Activated T-helper 1 cell treated with anti-CD3 and anti-CD28 coated beads, Interleukin-12 subunit alpha, Interleukin-12 subunit beta, Interleukin-2, Interleukin-4 antibody, amounts not matched to agents 30 ng/mL and 10 ng/mL and 1 ng/mL, durations not matched to agents 14 hours and 24 hours and 36 hours (primary cell): ENCODE measurements at places on chromosomes 1 and 21. TPM values are rescaled to one million over a fixed set of nuclear protein-coding genes. Genes with fewer than 3 reads are reported as not detected.
A peak's percentile ranks its signal among the peaks of the same experiment; 100 is the strongest.

DNA sequence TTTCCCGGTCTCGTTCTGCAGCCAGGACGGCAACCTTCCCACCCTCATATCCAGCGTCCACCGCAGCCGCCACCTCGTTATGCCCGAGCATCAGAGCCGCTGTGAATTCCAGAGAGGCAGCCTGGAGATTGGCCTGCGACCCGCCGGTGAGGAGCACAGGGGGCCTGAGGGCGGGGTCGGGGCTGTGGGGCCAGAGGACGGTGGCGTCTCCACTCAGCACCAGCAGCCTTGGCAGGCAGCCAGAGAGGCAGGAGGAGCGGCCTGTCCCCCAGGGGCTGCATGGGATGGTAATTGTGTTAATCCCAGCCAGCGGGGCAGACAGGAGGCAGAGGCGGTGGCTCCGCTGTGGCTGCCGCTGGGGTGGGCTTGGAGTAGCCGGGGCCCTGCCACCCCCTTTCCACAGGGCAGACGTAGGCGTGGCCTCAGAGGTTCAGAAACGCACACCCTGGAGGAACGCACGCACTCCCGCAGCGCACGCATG, 12.1 kb downstream of the SAMD11 start:
- no peak for DNase-seq

DNA sequence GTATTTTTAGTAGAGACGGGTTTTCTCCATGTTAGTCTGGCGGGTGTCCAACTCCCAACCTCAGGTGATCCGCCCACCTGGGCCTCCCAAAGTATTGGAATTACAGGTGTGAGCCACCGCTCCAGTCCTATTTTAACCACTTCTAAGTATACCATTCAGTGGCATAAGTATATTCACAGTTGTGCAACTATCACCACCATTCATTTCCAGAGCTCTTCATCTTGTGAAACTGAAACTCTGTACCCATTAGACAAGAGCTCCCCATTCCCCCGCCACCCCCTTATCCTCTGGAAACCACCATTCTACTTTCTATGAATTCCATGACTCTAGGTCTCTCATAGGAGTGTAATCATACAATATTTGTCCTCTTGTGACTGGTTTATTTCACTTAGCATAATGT, 40.2 kb upstream of the CAMTA1 start:
- no peak for DNase-seq

DNA sequence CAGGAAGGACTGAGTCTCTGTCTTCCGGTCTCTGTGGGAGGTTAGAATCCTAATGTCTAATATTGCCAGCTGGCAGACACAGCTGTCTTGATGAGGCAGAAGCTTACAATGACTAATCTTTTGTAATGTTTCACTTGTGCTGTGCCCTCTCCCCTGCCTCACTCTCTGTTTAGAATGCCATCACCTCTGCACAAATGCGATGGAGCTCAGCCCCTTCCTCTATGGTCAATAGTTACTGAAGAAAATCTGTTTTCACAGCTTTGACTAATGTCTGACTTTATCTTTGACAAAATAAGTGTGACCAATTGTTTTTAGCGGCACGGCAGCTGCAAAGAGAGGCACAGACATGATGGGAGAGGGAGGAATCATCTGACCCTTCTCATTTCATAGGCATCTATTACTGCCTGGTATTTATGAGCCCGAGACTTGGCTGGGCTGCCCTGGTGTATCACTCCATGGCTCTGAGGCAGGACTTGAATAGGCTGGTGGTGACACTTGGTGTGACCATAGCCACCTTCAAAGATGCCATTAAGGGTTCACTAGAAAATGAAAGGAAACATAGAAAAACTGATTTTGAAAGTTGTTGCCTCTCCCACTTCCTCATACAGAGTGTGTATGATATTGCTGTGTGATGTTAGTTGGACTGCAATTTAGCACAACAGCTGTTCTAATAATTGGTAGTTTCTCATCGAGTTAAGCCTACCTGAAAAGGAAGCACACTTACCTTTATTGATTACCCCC, 163.2 kb upstream of the NBPF11 start:
- no peak for DNase-seq

GRCh38 chr1:6961289-6961688, 176.0 kb downstream of the CAMTA1 start:
- DNase-seq: no peak

- no peak for DNase-seq
These were observed 64.4 kb upstream of the PTGFR start for GRCh38 chr1:78426408-78426807.

DNA sequence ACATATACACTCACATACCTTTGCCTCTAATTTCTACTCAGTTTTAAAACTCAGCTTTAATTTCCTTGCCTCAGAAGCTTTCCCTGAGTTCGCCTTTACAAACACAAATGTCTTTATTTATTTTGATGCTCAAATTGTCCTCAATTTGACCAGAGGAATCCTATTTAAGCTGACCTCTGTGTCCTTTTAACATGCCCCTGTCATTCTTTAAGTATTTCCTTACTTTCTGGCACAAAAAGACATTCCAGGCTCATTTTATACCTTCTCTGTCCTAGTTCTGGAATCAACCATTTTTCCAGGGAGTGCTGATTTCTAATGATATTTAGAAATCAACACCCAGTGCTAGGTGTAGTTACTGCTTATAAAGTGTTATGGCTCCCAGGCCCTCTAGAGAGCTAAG, 82.5 kb downstream of the OSBPL9 start:
- no peak for DNase-seq

The MFAP2 gene
- not detected in 2 replicates for total RNA-seq

DNA sequence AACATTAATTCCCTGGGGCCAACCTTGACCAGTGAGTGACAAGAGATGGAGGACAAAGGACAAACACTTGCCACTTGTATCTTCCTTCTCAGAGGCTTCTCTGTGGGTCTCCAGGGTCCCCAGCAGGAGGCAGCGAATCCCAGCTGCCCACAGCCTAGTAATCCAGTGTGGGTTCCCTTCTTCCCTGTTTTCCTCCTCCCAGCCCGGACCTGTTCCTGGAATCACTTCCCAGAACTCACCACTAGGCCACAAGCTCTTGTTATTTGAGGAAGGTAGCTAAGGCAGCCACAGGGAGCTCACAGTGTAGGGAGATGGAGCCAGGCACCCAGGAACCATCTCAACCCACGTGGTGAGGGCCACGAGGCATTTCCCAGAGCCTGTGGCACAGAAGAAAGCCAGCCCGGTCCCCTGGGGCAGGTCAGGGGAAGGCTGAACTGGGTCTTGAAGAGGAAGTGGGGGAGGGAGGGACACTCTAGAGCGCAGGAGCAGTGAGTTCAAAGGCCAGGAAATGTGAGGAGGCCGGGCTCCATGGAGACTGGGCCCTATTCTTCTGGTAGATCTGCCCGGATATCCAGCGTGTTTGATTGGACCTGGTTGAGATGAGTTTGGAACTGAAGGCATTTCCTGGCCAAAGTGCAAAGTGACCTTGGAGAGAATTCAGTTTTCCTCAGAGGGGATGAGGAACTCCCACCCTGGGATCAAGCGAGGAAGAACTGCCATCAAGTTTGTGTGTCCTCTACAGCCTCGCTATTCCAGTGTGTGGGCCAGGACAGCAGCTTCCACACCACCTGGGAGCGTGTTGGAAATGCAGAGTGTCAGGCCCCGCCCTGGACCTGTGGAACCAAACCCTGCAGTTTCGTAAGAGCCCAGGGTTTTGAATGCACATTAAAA, 20.3 kb upstream of the C2CD2 start:
- DNase-seq: no peak

GRCh38 chr1:13507075-13507474, 6.7 kb downstream of the LRRC38 start:
- no peak for DNase-seq

DNA sequence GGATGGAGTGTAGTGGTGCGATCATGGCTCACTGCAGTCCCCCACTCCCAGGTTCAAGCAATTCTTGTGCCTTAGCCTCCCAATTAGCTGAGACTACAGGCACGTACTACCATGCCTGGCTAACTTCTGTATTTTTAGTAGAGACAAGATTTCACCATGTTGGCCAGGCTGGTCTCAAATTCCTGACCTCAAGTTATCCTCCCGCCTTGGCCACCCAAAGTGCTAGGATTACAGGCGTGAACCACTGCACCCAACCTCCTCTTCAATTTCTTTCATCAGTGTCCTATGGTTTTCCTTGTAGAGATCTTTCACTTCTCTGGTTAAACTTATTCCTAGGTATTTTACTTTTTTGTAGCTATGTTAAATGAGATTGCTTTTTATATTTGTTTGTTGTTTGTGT, 10.7 kb upstream of the MAST2 start:
- DNase-seq: no peak

DNA sequence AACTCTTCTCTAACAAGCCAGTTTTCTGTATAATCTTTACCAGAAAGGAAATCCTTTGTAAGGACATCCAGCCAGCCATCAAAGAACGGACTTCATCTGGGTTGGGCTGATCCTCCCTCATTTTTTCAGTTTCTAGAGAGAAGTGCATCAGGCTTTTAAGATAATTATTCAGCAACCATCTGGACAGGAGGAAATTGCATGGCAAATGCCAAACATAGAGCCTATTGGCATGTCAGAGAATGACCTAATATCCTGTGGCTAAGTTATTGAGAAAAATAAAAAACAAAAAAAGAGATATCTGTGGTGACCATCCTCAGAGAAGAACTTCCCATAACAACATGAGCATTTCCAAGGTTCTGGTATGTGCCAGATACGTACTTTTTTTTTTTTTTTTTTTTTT, 74.9 kb upstream of the BEND5 start:
- no peak for DNase-seq

GRCh38 chr1:8752921-8753713, 64.3 kb downstream of the RERE start:
- no peak for DNase-seq

DNA sequence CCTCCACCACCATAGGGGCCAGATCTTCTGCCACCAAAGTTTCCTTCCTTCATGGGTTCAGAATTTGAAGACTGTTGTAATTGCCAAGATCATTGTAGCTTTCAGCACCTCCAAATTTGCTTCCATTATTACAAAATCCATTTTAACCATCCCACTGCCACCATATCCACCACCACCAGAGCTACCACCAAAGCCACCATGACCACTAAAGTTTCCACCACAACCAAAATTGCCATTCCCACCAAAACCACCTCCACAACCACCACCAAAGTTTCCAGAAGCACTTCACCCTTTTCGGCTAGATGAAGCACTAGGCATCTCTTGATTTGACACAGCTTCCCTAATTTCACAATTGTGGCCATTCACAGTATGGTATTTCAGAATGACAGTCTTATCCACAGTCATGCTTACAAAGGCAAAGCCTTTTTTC, 45.2 kb downstream of the SLC30A7 start:
- peak; percentile 17 for DNase-seq

DNA sequence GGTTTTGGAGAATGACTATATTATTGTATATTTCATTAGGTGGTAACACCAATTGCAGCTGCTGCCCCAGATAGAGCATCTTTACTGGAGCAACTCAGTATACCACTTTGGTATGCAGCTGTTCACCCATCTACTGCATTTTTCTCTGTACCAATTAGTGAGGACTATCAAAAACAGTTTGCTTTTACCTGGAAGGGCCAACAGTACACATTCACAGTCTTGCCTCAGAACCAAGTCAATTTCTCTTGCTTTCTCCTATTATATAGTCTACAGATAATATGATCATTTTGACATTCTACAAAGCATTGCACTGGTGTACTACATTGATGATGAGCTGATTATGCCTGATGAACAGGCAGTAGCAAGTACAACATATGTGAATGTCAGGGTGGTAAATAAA, 99.3 kb downstream of the PTPRU start:
- no peak for DNase-seq

DNA sequence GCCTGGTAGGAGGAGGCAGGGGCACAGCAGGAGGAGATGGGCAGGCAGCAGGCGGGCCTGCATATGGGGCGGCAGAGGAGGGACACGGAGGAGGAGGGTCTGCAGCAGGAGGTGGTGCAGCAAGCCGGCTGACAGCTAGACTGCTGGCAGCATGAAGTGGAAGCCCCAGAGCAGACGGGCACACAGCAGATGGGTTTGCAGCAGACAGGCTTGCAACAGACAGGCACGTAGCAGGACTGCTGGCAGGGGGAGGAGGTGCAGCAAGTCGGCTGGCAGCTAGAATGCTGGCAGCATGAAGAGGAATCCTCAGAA, 615 bp downstream of the KRTAP10-5 start:
- DNase-seq: no peak

DNA sequence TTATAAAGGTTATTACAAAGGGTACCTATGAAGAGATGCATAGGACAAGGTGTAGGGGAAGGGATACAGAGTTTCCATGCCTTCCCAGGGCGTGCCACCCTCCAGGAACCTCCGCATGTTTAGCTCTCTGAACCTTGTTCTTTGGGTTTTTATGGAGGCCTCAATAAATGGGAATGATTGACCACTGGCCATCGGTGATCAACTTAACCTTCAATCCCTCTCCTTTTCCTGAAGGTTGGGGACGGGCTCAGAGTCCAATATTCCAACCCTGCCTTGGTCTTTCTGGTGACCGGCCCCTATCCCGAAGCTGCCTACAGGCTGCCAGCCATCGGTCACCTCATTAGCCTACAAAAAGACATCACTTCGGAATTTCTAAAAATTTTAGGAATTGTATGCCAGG, 11.7 kb downstream of the CD244 start:
- no peak for DNase-seq

GRCh38 chr1:91952187-91952586, 3.0 kb downstream of the BRDT start:
- DNase-seq: no peak

DNA sequence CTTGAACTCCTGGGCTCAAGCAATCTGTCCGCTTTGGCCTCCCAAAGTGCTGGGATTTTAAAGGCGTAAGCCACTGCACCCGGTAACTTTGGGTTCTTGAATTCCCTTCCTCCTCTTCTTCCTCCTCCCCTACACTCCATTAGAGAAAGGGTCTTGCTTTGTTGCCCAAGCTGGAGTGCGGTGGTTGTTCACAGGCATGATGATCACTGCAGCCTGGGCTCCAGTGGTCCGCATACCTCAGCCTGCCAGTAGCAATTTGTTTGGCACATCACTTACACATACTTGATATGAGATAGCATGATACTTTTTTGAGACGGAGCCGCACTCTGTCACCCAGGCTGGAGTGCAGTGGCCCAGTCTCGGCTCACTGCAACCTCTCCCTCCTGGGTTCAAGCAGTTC, 2.2 kb downstream of the DEGS1 start:
- DNase-seq: no peak

DNA sequence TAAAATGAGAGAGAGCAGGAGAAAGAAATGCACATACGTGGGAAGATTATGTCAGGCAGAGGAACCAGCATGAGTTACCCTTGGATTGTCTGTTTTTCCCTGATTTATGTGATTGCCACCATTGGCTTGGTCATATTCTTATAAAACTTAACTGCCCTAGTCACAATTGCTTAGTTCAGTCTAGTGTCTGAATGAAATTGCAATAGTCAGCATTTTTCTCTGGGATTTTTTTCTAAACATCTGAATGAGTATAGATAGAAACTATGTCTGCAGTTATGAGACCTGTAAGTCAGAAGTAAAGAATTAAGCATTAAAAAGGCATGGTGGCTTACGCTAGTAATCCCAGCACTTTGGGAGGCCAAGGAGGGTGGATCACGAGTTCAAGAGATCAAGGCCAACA, 889.8 kb downstream of the PLA2G4A start:
- DNase-seq: no peak

DNA sequence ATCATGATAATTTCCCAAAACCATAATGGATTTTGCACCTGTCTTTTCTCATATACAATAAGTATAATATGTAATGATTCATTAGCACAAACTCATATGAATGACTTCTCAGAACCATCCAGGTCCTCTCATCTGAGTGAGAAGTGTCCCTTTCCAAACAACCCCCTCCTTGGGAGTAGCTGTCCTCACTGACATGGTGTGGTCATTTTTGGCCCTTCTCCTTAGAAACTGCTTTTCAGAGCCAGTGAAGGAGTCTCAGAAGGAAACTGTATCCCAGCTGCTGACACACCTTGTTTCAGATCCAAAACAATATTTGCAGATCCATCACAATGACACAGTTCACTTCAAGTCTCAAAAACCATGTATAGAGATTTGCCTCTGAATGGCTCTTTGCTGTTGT, 95.5 kb downstream of the MIS18A start:
- DNase-seq: no peak
